ENCODE measurements at places on chromosomes 6 and 20.

DNA sequence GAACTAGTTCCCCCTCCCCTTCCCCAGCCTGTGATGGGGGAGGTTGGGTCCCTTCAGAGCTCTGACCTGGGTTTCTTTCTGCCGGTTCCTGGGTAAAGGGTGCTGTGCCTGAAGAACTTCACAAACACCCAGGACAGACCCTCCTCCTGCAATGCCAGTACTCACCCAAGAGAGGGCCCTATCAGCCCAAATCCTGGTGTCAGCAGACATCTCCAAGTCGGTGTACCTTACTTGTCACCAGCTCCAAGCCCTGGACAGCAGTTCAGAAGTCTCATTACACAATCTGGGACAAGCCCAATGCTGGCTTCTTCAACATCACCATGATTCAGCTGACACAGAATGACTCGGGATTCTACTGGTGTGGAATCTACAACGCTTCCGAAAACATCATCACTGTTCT lies 467 bp downstream of the TREML4 start:
- DNase-seq: peak; percentile 22

GRCh38 chr6:143074101-143074500 lies 13.4 kb downstream of the AIG1 start:
- DNase-seq: no peak

- no peak for DNase-seq
Observed at GRCh38 chr20:1301031-1301529, 27.9 kb downstream of the SDCBP2 start.

- peak; percentile 82 for DNase-seq
Observed at GRCh38 chr6:111709615-111710398, 104.1 kb upstream of the TRAF3IP2 start.

DNA sequence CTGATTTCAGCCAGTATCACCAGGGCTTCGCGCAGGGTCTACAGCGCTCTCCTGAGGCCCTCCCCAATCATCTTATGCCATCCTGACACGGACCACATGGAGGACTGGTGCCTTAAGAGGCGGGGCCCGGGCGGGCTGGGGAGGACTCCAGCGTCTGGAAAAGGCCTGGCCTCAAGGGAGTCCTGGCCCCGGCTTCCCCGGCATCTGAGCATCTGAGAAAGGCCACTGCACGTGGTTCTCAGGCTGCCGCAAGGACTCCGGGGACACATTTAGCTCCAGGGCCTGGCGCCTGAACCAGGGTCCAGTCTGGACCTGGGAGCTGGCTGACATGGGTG lies 21.4 kb downstream of the BHLHE23 start:
- DNase-seq: no peak

GRCh38 chr6:149534742-149535141 lies 11.1 kb downstream of the PPIL4 start:
- no peak for DNase-seq

GRCh38 chr6:137166247-137167098 lies 7.0 kb downstream of the IL22RA2 start:
- no peak for DNase-seq

- no peak for DNase-seq
Observed at GRCh38 chr20:36481380-36482043, 59.8 kb upstream of the MYL9 start.

- DNase-seq: no peak
Observed at GRCh38 chr6:120447605-120448004, 886.7 kb downstream of the TBC1D32 start.

- no peak for DNase-seq
Observed at GRCh38 chr6:133704371-133704770, 184.5 kb upstream of the TCF21 start.

DNA sequence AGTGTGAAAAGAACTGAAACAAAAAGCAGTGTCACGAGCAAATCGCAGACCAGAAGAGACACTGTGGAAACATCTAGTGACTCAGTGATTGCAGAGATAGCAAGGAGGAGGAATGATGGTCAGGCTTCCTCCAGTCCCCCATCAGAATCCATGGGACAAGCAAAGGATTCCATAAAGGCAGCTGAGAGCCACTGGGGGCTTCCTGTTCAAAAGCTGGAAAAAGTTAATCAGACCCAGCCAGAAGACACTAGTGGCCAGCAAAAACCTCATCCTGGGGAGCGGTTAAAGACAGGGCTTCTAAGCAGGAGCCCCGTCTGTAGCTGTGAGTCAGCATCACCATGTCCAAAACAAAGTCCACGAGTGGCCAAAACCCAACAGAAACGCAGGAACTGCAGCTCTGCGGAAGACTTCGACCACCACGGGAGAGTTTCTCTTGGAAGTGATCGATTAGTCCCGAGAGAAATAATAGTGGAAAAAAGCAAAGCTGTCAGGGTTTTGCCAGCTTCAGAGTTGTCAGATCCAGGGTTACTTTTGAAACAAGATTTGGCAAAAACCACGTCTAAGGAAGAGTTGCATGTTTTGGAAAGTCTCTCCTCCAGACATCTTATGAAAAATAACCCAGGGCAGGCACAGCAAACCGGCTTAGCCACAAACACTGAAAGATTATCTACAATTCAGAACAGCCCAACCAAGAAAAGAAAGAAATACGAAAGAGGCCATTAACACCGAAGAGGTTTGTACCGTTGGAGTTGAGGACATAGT lies 51.0 kb downstream of the JAG1 start:
- no peak for DNase-seq

Measured in hematopoietic multipotent progenitor cell treated with erythropoietin and hydrocortisone succinate and interleukin-3 and kit ligand, for 8 days (in vitro differentiated cells).